Suppressor macrophage treated with lipopolysaccharide for 1 hour (primary cell): ENCODE measurements at places on chromosomes 1 and 21.

DNA sequence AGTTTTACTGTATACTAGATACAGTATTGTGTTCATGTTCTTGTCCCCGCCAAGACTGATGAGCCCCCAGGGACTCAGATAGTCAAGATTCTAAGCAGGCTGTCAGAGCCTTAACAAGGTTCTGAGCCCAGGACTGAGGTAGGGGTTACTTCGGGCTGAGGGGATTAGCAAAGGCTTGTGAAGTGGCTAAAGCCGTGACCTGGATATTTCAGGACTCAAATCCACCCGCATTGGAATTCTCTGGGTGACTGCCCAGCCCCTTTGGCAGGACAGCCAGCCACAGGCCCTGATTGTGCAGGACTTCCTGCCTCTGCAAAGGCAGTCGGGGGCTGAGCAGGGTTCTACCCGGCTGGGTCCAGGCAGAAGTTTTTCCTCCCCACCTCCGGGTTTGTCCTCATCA, at the start of gene PLA2G5:
TSS of gene PLA2G5 (plus strand) at position 321 of the 400 bp plus-strand sequence. CDS start 14,637 bp downstream, outside the sequence.
- no peak for DNase-seq

- peak; percentile 48 for DNase-seq
Observed at GRCh38 chr1:28329395-28330153, 734 bp downstream of the MED18 start.

GRCh38 chr1:87331365-87332241, 2.9 kb downstream of the LMO4 start:
- DNase-seq = peak; percentile 60

DNA sequence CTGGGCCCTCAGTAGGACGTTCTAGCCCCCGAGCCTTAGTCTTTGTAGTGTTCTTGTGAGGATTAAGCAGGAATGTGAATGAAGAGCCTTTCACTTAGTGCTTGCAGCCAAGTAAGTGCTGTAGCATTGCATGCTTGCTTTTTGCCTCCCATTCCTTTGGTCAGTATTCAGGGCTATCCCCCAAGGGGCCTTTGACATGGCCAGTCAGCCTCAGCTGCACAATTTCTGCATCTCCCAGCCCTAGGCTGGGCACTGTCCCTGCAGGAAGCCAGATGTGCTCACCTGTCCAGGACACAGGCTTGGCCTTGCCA, 30.5 kb downstream of the SOX13 start:
- DNase-seq = no peak

DNA sequence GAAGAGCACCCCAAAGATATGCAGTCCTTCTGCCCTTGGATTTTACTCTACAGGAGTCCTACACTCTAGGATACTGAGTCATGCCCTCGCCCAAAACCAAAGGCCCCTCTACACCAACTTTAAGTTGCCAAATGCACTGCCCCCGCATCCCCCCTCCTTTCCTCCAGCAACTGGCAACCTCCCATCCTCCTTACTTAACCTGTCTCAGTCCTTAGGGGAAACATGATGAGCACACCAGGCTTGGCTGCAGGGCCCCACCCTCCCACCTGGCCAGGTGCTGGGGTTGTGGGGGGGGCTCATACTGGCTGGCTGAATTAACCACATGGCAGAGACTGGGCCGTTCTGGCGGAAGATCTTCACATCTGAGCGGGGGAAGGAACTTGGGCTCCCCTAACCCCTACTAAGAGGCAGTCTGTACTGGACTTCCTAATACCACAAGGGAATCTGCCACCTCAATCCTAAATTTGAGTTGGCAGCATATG, 1.2 kb downstream of the HDGF start:
- peak; percentile 48 for DNase-seq

DNA sequence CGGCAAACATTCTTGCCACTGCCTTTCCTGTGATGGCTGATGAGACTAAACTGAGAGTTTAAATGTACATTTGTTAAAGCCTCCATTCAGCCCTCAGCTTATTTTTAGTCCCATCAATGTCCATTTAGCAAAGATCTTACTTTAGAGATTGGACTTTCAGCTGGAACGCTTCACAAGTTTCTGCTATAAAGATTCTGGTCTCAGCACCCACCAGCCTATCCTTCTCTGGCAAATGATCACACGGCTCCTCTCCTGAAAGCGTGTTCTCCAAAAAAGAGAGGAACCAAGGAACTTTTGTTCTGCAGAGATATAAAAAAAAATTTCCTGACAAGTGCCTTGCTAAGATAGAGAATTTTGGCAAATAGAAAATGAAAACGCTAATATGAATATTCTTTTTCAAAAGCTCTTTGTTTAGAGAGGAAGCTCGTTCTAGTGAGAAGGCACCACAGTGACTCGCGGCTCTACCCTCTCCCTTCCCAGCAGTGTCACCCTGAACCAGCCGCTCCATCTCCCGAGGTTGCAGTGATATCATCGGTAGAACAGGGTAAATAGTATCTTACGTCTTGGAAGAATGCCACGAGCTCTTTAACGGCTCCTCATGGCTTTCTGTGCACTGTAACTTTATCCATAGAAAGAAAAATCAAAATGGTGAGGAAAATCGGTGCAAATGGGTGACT, 200.2 kb downstream of the APP start:
- DNase-seq = peak; percentile 32

- no peak for DNase-seq
Observed at GRCh38 chr1:232045139-232045994, 418.8 kb downstream of the DISC1 start.

- no peak for DNase-seq
Observed at GRCh38 chr1:64173336-64173940, 30.0 kb upstream of the UBE2U start.

DNA sequence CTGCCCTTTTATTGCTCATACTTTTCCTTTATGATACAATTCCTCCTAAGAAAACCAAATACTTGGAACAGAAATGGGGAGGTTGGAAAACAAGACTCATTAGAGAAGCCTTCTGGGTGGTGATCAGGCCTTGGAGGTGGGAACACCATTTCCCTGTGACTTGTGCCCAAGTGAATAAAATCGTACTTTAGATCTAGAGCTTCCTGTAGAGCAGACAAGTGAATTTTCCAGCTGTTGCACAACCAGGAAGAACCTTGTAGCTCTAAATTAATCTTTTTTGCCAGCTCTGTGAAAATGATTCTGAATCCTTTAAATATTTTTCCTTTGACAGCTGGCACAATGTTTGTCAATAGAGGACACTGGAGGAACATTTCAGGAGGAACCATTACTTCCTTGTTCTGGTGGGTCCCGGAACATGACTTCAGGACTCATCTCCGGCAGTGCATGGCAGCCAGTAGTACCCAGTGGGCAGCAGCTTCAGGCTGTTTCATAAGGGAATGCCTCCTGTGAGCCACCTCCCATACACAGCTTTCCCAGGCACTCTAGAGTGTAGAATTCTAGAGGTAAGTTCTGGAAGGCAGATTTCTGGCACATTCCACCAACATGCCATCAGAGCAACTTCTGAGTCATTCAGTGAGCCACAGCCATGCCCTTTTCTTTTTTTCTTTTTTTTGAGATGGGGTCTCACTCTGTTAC, 5.5 kb upstream of the SNAPIN start:
- peak; percentile 79 for DNase-seq

GRCh38 chr1:160716013-160716412, 4.4 kb upstream of the CD48 start:
- DNase-seq = no peak

DNA sequence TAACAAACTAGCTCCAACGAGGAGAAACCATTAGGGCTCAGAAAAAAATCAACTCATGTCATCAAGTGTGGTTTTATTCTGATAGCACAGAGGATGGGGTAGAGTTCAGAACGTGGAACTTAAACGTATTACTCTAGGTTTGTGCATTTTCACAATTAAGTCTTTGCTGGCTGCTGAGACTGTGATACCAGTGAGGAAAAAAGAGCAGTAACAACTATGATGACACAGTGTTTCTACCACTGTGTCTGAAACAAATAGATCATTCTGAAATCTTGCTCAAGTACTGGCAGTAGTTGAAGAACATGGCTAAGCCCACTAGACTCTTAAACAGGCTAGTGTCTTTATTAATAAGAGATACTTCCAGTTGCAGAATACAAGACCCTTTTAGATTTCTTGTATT, 31.0 kb downstream of the NUCKS1 start:
- no peak for DNase-seq

DNA sequence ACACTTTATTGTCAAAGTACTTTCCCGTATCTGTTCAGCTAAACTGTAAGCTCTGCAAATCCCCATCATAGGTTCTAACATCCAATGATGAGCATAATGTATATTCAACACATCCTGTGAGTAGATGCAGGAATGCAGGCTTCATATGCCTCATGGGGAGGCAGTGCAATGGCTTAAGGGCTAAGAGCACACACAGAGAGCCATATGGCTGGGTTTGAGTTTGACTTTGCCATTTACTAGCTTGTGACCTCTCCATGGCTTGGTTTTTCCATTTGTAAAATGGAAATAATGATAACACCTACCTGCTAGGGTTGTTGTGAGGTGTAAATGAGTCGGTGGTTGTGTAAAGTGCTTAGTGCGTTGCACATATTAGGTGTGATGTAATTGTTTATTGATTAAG, 13.4 kb downstream of the RCSD1 start:
- DNase-seq = no peak

DNA sequence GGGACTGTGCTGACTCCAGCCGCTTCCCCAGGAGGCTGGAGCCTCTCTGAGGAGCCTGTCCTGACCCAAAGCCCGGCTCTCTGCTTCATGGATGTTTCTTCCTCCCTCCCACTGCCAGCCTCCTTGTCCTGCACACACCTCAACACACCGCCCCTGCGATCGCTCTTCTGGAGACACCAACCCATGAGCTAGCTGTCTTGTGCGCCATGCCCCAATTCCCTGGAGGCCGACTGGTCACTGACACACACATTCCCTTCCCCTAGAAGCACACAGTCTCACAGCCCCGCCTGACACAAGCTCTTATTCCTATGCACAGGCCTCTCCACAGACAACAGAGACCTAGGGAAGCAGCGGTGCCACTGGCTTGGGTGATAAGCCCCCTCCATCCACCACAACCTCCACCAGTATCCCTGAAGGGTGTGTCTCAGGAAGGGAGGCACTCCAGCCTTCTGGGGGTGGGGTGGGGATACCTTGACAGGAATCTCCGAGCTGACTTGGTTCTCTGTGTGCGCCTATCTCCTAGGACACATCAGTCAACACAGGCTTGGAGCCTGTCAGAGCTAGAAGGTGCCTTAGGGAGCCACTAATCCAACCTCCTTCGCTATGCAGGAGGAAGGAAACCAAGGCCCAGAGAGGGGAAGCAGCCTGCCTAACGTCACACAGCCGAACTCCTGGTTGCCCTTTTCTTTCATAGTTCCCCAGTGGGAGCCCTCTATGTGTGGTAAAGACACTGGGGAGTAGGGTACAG, 31.1 kb downstream of the AHDC1 start:
- DNase-seq = no peak

GRCh38 chr1:5570931-5571330, 421.3 kb downstream of the NPHP4 start:
- no peak for DNase-seq

DNA sequence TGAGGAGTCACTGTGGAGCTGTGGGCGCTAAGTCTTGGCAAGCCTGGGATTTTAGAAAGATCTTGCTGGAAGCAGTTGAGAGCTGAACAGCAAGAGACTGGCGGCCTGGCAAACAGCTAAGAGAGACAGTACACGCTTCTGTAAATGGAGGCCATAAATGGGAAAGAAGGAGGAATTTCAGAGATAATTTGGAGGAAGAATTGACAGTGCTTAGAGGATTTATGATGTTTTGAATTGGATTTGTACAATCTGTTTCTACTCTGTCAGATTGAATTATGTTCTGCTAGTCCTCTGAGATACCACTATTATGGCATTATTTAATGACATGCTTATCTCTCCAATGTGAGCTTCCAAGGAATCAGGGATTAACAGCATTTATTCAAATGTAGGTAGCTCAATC, 50.1 kb downstream of the ABCA4 start:
- no peak for DNase-seq

DNA sequence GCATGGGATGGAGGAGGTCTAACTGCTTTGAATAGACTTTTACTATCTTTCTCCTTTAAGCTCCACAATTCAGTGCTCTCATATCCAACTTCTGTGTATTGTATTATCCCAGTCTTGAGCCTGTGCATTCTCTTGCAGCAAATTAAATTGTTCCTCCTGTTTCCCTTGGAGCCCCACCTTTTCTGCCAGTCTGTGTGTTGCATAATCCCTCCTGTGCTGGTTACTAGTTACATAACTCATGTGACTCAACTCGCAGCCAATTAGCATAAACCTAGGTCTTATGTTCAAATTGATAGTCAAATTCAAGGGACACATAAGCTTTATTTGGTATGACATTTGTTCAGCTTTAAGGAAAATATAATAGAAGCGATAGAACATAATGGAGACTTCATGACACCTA, 1863.5 kb downstream of the MRPL39 start:
- DNase-seq = no peak

GRCh38 chr1:169363046-169363730, 4.4 kb downstream of the NME7 start:
- DNase-seq = no peak

DNA sequence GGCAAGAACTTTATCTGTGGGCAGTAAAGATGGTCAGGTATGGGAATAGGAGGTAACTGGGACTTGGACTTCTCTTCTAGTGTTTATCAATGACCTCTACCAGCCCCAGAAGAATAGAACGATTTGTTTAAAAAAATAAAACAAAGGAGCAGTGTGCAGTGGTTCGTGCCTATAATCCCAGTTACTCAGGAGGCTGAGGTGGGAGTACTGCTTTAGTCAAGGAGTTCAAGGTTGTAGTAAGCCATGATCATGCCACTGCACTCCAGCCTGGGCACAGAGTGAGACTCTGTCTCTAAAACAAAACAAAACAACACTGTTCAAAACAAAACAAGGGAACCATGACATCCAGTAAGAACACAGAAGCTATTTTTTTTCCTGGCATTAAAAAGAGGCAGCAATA, 4.3 kb downstream of the RNF19B start:
- DNase-seq = peak; percentile 16

DNA sequence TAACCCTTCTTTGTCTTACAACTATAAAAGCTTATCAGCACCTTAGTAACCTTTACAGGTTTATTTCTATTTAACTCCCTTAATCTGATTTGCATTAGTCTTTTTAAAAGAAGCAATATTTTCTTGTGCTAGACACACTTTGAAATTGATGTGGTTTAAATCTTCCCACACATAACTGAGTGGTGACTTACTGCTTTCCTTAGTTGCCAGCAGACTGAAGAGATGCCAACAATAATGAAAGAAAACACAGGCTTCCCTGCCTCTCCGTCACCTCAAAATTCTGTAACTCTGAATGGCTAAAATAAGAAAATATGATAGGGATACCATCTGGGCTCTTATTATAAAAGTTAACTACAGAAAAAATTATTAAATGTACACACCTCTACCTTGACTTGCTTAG, 196.8 kb downstream of the PTBP2 start:
- no peak for DNase-seq

GRCh38 chr1:5501206-5501930, 490.9 kb downstream of the NPHP4 start:
- DNase-seq = no peak

- DNase-seq = no peak
Observed at GRCh38 chr1:6131561-6131960, 48.6 kb downstream of the CHD5 start.

GRCh38 chr21:37337831-37338230, 28.7 kb upstream of the DYRK1A start:
- no peak for DNase-seq

GRCh38 chr1:110916669-110917306, 43.8 kb downstream of the CD53 start:
- peak; percentile 56 for DNase-seq
